ENCODE measurements at places on chromosomes 1 and 21. TPM values are rescaled to one million over a fixed set of nuclear protein-coding genes. Genes with fewer than 3 reads are reported as not detected.

DNA sequence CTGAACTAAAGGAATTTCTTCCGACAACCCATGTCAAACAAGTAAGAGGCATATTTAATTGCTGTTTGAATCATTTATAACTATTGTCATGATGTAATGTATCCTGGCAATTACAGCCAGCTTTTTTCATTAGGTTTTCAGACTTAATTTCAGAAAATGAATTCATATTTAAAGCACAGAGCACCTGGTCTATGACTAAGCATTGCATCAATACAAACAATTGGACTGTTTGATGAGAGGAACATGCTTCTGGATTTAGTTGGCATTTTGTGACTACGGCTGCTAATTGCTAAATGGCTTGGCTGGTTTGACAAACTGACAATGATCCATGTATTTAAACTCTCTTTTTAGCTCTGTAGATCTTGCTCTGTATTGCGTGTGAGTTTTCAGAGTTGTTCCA lies 853.4 kb downstream of the NCAM2 start:
- no peak for DNase-seq

DNA sequence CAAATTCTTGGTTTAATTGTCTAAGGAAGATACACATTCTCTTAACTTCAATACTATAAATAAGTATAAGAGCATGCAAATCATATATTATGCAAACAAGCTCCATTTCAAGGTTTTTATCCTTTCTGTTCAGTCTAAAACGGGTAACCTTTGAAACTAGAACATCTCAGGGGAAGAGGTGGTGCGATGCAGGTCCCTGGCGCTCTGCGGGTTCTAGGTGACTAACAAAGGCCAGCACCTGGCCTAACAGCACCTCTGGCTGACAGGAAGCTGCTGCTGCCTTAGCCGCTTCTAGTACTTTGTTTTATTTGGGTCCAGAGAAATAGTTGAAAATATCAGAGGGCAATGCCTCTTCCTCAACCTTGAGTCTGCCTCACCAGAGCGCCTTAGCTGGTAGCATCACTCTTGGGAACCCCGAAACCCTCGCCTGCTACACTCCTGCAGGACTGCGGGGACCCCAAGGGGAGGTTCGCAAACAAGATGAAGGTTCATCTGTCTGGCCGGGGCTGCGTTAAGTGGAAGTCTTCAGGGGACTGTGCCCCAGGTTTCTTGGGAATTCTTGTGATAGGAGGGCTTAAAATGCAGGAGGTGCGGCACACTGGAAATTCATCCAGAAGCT lies 45.5 kb downstream of the PRDM15 start:
- DNase-seq: no peak

DNA sequence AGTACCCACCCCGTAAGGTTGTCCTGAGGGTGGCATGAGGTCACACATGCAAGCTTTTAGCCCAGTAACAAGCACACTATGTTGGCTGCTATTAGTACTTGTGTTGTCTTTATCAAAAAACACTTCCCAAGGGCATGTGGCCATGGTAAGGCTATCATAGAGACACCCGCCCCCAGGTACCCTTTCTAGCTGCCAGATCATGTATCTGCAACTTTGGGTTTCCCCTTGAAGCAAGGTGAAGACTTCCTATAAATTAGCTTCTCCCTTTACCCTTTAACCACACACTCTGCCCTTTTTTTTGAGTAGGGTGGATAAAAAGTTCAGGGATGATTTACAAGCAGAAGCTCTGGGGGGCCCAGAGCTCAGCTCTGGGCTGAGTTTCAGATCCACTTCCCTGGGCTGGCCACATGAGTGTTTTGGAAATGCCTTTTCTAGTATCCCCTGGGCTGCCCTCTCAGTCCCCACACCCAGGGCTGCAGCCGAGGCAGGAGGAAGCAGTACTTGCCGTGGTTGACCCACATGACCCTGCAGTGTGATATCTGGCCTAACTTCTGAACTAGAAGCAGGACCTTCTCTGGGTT lies 2.0 kb downstream of the ZDHHC18 start:
- no peak for DNase-seq

DNA sequence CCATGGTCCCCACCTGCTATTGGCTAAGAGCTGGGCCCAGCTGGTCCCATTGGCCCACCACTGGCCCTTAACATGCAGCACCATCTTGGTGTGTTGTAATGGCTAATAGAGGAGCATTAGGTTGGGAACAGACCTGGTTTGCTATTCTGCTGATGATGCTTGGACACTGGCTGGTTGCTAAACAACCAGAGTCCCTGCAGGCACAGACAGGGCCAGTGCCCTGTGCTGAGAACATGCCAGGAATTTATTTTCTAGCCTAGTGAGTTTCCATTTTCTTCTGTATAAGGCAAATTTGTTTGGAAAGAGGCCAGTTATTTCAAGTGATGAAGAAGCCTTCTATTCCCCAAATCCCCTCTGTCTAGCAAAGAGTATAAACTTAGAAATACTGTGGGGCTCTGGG lies 42.9 kb upstream of the TDRD10 start:
- no peak for DNase-seq

DNA sequence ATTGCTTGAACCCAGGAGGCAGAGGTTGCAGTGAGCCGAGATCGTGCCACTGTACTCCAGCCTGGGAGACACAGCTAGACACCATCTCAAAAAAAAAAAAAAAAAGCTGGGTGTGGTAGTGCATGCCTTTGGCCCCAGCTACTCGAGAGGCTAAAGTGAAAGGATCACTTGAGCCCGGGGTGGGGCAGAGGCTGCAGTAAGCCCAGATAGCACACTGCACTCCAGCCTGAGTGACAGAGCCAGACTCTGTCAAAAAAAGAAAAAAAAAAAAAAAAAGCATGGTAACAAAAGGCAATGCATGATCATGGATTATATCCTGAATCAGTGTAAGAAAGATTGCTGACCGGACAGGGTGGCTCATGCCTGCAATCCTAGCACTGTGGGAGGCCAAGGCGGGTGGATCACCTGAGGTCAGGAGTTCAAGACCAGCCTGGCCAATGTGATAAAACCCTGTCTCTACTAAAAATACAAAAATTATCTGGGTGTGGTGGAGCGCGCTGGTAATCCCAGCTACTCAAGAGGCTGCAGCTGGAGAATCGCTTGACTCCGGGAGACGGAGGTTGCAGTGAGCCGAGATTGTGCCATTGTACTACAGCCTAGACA lies 76.3 kb downstream of the RUSC1 start:
- no peak for DNase-seq

GRCh38 chr1:164638492-164639202 lies 79.7 kb downstream of the PBX1 start:
- no peak for DNase-seq

DNA sequence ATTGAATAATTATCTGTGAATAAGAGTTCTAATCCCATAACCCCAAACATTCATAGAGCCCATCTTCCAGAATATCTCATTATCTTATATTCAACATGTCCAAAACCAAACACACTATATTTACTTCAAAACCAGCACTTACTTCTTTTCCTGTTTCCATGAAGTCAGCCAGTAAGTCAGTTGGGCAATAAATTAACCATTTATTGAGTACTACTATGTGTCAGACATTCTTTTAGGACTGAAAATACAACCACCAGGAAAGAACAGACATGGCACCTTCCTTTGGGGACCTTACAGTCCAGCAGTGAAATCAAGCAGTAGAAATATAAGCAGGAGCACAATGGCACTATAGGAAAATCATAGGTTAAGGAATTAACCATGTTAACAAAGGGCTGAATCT lies 8.8 kb downstream of the AK5 start:
- DNase-seq: no peak

DNA sequence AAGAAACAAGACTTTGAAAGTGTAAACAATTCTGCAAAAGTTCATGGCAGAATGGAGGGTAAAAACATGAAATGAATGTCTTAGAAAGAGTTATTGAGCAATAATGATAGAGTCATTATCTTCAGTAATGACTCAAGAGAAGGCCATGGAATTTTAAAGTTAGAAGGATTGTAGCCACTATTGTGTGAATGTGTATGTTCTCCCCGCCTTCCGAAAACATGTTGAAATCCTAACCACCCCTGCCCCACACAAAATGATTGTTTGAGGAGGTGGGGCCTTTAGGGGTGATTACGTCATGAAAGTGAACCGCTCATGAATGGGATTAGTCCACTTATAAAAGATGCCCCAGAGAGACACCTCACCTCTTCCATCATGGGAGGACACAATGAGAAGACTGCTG lies 93.8 kb upstream of the CCDC190 start:
- DNase-seq: no peak

GRCh38 chr1:219670426-219671149 lies 57.7 kb upstream of the ZC3H11B start:
- DNase-seq: no peak

- DNase-seq: no peak
Observed at GRCh38 chr1:40122855-40123254, 25.8 kb upstream of the PPT1 start.

GRCh38 chr1:232622981-232623380 lies 7.0 kb downstream of the SIPA1L2 start:
- DNase-seq: no peak

GRCh38 chr1:32797456-32797855 lies 19.7 kb downstream of the YARS1 start:
- DNase-seq: no peak

DNA sequence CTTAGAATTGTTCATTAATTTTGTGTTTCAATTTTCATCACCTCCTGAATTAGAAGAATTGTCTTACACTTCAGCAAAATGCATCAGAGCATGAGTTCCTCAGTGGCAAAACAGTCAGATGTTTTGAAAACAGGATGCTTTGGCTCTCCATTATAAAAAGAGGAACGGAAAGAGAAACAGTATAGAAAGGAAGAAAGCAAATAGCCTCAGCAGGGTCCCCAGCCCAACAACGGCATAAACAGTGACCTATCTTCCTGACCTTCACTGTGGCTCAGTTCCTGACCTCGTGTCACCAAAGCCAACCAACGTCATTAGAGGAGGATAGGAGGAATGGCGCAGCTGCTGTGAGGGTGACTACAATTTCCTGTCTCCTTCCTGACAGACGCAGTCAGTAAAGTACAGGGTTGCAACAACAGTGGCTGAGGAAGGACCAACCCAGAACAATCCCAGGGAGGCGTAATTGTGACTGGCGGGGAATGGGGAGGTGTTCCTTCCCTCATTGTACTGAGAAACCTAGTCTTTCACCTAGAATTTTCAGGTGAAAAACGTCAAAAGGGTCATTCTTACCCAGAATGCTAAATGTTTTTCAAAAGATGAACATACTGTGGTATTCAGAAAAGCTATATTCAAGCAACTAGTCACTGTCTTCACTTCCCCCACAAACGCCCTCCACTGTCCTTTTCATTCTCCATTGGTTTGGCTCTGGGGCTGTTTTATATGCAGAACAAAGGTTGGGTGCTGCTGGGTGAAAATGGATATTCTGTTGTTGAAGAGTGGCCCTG lies 197.9 kb upstream of the SGIP1 start:
- DNase-seq: no peak

- peak; percentile 16 for DNase-seq
Observed at GRCh38 chr1:27668121-27668807, 3.7 kb downstream of the IFI6 start.

GRCh38 chr1:185694081-185694480 lies 40.1 kb upstream of the HMCN1 start:
- DNase-seq: no peak

GRCh38 chr1:31111290-31111951 lies 45.9 kb upstream of the PUM1 start:
- DNase-seq: no peak

DNA sequence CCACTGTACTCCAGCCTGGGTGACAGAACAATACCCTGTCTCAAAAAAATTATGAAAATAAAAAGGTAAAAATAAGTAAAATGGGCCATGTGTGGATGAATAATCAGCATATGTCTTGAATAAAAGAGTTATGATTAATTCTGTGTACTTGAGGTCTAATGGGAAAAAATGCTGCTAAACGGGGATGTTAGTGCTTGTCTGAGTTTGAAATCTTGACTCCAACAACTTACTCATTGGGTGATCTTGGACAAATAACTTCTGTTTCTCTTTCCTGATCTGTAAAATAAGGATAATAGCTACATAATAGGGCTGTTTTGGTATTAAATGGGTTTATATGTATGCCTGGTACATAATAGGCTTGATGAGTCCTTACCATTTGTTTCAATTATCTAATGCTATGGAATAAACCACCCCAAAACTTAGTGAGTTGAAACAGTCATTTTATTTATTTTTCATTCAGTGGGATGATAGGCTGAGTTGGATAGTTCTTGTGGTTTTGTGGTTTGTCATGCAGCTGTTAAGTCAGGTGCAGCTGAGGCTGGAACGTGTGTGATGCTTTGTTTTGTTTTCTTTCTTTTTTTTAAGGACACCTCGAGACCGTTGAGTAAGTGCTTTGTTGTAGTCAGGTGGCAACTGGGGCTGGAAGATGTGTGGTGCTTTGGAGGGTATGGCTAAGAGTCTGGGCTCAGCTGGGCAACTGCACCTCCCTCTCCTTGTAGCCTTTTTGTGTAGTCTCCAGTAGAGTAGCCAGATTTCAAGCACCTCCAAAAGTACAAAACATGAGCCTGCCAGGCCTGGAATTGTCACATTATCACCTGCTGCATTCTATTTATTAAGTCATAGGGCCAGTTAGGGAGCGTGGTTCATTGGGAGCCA lies 4.9 kb downstream of the MDM4 start:
- no peak for DNase-seq

DNA sequence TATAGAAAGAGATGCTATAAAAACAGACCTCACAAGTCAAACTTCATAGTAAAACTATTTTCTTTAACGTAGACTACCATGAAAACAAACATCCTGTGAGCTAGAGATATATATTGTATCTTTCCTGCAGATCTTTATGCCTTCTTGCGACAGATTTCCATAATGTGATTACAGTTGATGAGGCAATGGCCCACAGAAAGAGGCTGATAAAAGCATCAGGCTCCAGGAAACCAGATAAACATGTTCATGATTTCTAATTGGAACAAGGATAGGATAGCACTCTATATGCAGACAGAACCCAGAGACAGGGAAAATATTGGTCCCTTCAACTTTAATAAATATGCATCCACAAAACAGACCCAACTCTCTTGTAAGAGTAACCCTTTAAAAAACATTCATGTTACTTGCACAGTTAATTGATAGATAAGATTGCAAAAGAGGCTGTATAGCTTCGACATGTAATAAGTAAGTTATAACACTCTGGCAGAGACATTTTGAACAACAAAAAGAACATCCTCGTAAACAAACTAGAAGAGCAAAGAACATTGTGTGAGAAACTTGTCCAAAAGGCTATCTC lies 329.4 kb downstream of the AGBL4 start:
- no peak for DNase-seq

GRCh38 chr1:85584923-85585322 lies 4.4 kb downstream of the CCN1 start:
- DNase-seq: no peak

Gene DEPDC1
- not detected for total RNA-seq

Gene RTCA
- total RNA-seq: 19.8 TPM

Gene CA6
- total RNA-seq: not detected

Gene INSRR
- total RNA-seq: 0.06 TPM

Gene DYRK3
- total RNA-seq: 64.3 TPM

Gene RNF186
- total RNA-seq: not detected

Gene OPRD1
- not detected for total RNA-seq

Gene KMO
- total RNA-seq: 3.1 TPM

Gene ATP5PB
- total RNA-seq: 135 TPM

Gene RHCE
- 0.44 TPM for total RNA-seq

Gene SETSIP
- total RNA-seq: not detected
